ENCODE measurements at places on chromosomes 6 and 20.

GRCh38 chr6:46684771-46685170 is 2.9 kb upstream of the TDRD6 start:
- DNase-seq: no peak

DNA sequence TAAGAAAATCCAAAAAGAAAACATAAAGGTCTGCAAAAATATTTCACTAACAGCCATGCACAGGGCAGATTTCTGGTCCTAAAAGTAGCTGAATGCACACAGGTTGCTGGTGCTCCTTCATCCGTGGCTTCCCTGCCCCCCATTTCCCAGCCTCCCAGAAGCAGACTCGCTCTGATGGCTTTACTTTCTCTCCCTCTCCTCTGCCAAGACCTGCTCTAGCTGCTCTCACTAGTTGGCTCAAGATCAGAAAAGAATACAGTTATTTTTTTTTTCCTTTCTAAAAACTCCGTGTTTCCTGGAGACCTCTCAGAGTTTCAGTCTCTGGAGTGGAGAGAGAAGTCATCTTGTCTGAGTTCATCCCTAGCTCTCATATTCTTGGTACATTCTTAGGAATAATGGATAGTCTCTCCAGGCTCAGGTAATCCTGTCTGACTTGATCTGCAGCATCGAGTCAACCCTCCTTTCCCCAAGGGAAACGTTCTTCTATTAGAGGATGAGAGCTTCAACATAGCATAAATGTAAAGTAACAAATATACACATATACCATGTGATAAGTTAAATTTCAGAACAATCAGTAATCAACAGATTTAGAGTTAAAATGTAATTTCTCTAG is 214.2 kb downstream of the TBC1D7 start:
- no peak for DNase-seq

DNA sequence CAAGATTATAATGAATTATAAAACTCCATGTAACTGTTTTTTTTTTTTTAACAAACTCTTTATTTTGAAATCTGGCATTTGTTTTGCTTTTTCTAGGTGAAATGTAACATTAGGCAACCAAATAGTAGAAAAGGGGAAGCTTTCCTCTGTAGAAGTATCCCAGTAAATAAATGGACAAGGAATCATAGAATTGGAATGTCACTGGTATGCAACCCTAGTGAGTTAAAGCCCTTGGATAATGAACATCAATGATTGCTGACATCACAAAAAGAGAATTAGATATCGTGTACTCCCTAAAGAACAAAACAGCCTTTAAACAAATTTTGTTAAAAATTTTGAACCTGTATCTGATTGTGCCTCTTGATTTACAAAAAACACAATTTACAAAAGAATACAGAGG is 93.9 kb upstream of the OGFRL1 start:
- no peak for DNase-seq

- DNase-seq: no peak
Measured at GRCh38 chr6:39471954-39472659, 149.6 kb upstream of the KCNK16 start.

DNA sequence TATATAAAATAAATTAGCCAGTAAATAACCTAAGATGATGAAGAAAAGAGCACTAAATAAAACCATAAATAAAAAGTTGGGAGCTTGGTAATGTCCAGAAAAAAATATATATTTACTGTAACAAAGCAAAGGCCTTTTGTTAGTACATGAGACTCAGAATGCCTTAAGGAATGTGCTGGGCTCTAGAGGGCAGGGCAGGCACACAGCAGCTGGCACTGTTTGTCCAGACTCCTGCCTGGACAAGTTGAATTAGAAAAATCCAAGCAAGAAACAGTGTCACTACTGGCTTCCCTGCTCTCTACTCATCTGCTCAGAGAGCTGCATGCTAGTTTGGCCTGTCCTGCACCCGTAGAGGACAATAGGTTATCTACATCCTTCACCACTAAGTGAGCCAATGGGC is 8.8 kb downstream of the DEFB129 start:
- no peak for DNase-seq

DNA sequence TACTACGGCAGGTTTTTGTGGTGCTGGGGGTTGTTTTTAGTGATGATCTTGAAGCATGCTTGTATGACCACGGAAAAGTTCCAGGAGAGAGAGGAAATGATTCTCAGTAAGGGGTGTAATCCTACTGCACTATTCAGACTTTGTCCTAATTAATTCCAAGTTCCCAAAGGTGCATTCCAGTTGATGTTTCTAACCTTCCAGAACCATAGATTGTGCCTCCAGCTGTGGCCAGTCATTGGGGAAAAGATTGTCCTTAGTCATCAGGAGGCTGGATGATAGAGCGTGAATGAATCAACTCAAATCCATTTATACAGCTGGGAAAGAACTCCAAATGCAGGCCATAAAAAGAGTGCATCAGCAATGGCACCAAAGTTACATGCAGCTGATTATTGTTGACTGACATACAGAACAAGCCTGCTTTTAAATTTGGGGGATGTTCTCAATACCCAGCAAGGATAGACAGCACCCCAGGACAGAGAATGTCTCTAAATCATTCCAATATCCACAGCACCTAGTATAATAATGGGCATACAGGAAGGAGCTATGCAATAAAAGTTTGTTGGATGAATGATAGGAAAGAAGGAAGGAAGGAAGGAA is 27.8 kb upstream of the PKHD1 start:
- DNase-seq: no peak

- DNase-seq: no peak
Measured at GRCh38 chr6:14086701-14087100, 30.9 kb upstream of the CD83 start.

DNA sequence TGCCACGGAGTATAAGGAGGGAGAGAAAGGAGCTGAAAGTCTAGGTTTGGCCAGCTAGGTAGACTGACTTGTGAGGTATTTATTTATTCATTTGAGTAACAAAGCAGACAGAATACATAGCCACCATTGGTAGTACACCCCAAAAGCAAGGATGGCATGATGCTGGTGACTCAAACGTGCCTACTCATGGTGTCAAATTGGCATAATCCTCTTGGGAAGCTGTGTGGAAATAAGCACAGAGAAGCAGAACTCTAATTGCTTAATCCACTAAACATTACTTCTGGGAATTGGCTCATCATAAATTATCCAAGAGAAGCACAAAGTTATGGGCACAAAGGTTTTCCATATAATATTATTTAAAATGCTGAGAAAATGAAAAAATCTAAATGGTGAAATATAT is 2.5 kb downstream of the DEFB132 start:
- DNase-seq: no peak

DNA sequence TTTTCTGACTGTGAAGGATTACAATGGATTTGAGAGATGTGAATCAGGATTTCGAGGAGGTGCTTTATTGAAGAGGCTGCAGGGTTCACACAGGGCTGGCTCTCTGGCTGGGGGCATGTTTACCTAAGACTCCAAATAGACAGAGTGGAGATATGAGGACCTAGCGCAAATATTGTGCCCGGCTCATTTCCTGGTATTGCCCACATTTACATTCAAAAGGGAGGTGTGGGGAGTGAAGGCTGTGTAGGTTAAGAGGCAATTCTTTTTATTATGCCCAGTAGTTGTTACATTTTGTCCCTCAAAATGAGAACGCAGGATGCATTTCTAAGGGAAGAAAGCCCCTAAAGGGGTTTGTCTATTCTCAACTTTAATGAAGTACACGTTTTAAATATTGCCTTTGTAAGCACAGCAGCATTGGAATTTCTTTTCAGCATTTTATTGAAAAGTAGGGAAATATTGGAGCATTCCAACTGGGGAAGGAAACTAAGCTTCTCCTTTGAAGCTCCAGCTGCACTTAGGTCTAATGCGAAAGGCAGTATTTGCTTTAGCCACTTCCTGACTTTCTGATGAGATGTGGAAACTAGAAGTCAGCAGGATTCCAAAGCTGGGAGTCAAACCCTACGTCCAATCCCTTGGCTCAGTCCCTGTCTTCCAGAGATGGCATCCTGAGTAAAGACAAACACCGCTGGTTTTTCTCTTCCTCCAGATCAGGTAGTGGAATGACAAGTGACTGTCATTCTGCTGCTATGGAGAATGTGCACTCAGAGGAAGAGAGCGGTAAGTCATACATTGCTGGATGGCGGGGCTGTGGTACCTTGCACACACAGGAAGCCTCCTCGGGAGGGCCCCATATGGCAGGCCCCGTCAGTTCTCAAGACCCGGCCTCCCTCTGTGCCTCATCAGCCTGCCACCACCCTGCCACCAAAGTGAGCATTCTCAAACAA is 70.7 kb downstream of the MYB start:
- DNase-seq: peak; percentile 26

GRCh38 chr6:41470029-41470330 is 76.2 kb upstream of the FOXP4 start:
- peak; percentile 73 for DNase-seq
